ENCODE measurements at places on chromosomes 3 and 15.

DNA sequence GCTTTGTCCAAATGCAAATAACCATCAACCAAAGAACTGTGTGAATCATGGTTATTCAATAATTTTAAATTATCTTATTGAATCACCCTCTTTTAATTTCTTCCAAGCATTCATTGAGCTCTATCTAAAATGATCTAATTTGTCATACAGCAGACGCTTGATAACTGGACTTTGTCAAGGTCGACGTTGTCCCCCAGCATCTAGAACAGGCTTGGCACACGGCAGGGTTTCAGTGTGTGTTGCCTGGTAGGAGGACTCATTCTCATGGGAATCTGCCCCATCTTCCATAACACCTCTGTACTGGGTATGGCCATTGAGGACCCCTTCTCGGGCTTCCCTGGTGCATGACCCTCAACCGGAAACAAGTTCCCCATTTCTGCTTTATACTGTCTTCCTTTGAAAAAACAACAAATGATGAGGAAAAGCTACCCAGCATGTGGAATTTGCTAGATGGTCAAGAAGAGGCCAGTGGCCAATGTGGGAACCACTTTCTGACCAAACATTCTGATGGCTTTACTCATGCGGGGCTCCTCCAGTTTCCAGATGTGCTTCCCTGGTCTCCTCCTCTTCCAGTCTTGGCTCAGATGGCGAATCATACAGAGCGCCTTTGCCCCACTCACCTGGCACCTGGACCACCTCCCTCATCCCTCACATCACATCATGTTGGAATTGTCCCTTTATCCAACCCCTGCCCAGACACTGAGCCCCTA, 41.7 kb upstream of the SEC22A start:
- peak; percentile 33 for DNase-seq

DNA sequence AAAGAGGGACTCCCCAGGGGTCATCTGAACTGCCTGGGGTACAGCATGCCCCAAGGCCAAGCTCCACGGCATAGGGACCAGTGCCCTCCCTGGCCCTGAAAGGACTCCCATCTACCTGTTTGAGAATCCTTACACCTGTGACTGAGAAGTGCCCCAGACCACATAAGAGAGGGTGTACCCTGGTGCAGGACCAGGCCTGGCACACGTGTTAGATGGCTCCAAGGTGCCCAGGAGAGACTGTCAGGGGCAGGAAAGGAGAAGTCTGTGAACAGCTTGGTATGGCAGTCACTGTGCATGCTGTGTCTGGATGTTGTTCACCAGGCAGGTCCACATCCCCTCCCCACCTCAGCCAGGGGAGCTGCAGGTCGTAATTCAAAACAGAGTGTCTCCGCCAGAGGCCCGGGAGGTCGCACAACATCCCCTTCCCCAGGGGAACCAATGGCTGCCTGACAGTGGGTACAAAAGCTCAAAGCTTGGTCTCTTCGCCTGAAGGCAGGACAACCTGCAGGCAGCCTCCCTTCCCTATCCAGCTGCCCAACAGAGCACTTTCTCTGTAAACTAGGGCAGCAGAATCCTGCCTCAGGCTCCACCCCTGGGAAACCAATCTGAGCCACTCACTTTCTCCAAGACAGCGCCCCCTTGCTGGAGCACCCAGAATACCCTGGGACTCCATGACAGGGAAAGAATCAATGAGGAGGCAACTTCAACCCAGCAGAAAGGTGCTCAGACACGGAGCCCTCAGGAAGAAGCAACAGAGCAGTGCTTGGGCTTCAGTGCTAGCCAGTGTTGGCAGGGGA, 3.9 kb downstream of the NUP210 start:
- no peak for DNase-seq

DNA sequence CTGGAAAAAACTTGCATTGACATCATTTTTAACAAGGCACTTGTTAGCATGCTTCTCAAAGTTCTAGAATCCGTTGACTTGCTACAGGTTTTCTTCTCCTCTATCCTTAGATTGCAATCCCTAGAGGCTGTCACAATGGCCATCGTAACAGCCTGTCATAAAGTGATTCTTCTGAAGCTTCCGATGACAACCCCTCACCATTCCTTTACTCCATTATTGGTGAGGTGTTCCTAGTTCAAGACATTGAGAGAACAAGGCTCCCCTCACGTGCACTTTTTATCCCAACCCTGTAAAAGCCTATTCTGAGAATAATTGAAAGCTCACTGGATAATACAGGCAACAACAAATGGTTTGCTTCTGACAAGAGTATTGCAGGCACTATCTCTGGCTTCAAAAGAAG, 131.4 kb downstream of the ROBO1 start:
- no peak for DNase-seq

DNA sequence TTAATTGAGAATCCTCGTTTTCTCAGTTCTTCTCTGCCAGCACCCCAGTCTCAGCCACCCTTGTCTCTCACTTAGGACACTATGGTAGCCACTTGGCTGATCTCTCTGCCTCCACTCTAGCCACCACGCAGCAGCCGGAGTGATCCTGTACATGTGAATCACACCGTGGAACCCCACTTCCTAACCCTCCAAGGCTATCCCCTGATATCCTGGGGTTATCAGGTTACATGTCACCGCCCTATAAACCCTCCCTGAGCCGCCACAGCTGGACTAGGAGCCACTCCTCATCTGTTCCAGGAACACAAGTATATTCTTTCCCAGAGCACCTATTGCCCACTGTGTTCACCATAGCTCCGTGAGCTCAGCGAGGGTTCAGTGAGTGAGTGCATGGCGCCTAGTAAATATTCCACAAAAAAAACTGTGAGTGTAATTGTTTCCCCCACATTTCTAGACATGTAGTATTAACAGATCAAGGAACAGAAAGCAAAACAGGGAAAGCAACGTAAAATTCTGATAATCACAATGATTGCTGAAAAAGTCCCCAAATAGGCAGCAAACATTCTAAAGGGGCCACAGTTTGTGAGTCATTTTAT, 661 bp upstream of the PARP14 start:
- DNase-seq: no peak

DNA sequence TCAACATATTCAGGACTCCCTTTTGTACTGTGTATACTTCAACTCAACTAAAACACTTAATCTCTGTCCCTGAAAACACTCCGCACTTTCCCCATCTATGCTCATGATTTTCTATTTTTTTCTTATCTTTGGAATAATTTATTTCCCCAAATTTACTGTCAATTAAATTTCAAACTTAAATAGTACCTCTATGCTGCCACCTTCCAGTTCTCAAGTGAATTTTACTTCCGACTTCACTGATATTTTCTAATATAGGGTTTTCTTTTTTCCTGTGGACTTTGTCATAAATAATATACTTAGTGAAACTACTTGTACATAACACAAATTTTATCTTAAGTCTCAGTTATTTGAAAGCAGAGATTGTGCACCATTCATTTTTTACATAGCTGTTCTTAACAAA, 1303.3 kb downstream of the OTOL1 start:
- no peak for DNase-seq

DNA sequence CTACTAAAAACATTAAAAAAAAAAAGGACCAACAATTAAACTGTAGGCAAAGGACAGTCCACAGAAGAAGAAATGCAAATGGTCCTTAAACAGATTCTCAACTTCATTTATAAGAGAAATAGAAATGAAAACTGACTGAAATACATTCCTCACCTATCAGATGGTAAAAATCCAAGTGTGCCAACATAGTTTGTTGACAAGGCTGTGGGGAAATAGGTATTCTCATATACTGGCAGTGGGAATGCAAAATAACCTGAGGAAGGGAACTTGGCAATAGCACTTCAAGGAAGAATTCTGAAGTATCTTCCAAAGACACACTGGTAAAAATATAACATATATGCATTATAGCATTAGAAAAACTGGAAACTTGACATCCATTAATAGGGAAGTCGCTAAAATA, 53.8 kb downstream of the SLC24A1 start:
- DNase-seq: no peak

DNA sequence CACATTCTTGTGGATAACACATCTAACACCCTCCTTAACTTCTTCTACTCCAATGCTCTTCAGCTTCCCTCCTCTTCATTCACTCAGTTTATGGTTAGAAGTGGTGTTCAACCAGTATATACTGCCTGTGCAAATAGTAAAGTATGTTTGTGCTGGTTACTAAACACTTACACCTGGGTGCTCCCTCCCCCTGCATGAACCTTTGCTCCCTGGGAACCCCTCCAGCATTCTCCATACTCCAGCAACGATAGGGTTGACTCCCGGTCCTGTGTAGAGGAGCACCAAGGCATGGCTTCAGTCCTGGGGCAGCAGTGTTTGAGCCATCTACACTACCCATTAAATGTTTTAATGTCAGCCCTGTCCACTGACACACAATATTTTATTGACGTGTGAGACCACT, 407.5 kb upstream of the DPH6 start:
- DNase-seq: no peak

- no peak for DNase-seq
These were observed 8.5 kb upstream of the ZXDC start for GRCh38 chr3:126484148-126484547.

DNA sequence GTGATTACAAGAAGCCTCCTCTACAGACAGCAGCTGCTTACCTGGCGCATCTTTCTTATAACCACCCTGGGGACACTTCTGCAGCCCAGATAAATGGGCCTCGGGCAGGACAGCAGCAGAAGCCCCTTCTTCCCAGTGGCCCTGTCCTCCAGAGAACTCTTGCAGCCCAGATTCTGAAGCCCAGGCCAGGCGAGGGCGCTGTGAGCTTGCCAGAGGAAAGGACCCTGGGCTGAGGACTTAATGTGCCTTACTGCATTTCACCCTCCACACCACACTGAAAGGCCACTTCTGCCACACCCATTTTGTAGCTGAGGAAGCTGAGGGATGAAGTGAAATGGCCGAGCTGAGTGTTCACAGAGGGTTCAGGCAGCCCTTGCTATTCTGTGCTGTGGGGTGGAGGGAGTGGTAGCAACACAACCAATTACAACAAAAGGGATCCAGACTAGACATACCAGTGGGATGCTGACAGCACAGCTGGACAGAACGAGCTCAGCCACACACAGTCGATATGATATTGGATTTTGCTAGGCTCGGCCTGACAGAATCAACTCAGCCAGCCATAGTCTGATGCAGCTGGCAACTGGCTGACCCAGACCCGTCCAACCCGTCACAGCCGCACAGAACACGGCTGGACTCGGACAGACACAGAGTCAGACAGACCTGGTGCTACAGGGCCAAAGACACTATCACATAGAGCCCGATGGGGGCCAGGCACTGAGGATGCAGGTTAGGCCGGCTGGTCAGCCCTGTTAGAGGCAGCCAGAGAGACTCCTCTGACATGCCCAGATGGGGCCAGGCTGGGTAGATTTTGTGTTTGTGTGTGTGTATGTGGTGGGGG, 7.3 kb downstream of the ACOX2 start:
- DNase-seq: no peak

All from astrocyte (in vitro differentiated cells and primary cell).